ENCODE measurements at places on chromosomes 2 and 18.

GRCh38 chr2:207399301-207399700 lies 130.5 kb upstream of the CREB1 start:
- no peak for DNase-seq

GRCh38 chr2:171895786-171896185 lies 1.7 kb upstream of the SLC25A12 start:
- DNase-seq, result no peak

GRCh38 chr2:20516291-20516645 lies 69.4 kb downstream of the RHOB start:
- DNase-seq, result no peak

DNA sequence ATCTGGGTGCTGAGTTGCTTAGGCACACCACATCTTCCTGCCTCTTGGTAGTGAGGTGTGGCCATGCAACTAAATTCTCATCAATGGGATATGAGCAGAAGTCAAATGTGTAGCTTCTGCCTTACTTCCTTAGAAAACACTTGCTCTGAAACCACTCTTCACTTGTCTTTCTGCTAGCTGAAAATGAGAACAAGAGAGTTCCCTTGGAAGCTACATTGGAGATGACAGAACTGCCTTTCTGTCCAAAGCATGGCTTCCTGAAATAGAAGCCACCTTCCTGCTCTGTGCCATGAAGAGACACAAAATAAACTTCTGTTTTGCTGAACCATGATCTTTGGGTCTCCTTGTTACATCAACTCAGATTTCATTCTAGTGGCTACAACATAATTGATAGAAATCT lies 659.9 kb downstream of the IRS1 start:
- DNase-seq, result no peak

GRCh38 chr18:39435996-39436395 lies 1870.4 kb upstream of the CELF4 start:
- DNase-seq, result no peak

- no peak for DNase-seq
These were observed 6.8 kb downstream of the WDPCP start for GRCh38 chr2:63581298-63581961.

DNA sequence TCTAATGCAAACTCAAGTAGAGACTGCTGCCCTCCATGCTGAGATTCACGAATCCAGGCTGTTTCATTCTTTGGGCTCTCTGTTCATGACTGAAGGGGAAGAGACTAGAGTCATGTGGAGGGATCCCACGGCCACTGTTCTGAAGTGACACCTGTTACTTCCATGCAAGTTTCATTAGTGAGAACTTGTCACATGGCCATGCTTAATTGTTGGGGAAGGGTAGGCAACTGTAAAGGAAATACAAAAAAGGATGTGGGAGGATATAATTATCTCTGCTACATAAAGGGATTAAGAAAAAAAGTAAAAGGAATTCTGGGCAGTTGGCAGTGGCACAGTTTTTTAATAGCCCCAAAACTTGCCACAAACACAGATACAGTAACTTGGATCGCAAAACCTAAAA lies 28.0 kb upstream of the PSME4 start:
- DNase-seq, result no peak

DNA sequence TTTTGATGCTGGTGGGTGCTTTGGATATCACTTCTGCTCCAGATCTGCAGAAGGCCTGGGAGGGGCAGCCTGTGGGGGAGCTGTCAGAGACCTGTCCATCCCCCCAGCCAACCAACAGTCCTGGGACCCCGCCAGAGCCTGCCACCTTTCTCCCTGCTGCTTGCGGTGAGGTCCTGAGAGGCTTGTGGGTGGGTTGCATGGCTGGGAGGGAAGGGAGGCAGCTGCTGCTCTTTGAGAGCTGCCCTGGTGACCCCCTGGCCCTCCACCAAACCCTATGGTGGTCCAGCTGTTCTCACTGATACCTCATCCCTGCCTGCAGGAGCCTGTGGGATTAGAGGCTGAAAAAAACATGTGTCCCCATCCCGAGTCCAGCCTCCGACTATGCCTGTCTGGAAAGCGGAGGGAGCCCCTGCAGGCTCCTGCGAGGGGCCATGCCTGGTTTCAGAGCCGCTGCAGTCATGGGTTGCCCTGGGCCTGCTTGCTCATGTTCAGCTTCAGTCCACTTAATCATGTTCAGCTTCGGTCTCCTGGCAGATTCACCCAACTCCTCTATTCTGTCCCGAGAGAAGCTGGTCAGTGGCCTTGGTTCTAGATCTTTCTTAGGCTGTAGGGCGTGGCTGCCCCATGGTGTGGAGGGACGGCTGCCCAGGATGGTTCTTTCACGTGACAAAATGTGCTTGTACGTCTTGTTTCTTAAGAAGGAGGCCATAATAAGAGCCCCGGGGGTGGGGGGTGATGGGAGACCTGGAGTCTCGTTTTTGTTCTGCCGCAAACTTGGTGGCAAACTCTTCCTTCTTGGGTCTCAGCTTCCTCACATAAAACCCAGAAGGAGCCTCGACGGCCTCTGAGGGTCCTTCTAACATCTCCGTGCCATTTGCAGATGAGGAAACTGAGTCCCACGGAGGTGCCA lies 98.5 kb downstream of the CTIF start:
- DNase-seq, result no peak

DNA sequence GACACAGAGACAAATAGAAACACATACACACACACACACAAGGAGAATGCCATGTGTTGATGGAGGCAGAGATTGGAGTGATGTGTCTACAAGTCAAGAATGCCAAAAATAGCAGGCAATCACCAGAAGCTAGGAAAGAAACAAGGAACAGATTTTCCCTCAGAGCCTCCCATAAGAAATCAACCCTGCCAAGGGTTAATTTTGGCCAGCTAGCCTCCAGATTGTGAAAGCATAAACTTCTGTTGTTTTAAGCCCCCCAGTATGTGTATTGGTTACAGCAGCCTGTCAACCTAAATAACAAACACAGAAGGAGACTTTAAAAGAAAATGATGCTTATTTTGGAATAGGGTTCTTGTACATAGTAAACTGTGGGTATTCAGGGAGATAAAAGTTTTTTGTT lies 5.6 kb upstream of the STK39 start:
- no peak for DNase-seq

GRCh38 chr2:2743164-2743571 lies 412.1 kb upstream of the MYT1L start:
- DNase-seq, result no peak

DNA sequence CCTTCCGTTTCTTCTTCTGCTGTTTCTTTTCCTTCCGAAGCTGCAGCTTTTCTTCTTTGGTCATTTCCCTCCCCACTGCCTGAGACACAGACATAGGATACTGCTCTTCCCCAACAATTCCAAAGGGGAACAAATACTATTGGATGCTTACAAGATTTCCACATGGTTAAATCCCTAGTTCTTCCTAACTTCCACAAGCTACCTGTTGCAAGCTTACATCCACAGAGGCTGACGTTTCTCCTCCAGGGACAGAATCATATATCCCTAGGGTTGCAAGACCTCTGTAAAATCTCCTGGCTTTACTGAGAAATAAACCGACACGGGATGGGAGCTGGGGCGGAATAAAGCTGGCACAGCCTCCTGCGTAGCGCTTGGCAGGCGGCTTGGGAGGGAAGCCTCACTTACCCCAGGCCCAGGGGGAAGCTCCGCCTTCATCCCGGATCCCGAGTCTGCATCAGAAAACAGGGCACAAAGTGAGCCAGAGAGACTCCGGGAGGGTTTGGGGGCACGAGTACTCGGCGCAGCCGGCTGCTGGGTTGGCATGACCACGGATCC lies 590 bp downstream of the EIF2B4 start:
- no peak for DNase-seq

GRCh38 chr2:58803192-58803591 lies 562.1 kb upstream of the FANCL start:
- DNase-seq, result no peak

GRCh38 chr18:51197661-51198424 lies at the start of gene MEX3C:
Gene MEX3C, minus strand, starts transcription at chr18:51197681. Its CDS starts 361 bp downstream, at chr18:51197320.
- peak; percentile 98 for DNase-seq

Measured in DMS153 (cell line).